Activated CD4-positive, CD25-positive, alpha-beta regulatory T cell treated with anti-CD3 and anti-CD28 coated beads, Interleukin-2, amount 50 U/mL, for 16 hours (primary cell): ENCODE measurements at places on chromosomes 11 and 22.

GRCh38 chr11:69351460-69351859 is 57.5 kb downstream of the MYEOV start:
- DNase-seq: no peak

GRCh38 chr11:9651481-9651880 is 12.4 kb upstream of the SWAP70 start:
- no peak for DNase-seq

DNA sequence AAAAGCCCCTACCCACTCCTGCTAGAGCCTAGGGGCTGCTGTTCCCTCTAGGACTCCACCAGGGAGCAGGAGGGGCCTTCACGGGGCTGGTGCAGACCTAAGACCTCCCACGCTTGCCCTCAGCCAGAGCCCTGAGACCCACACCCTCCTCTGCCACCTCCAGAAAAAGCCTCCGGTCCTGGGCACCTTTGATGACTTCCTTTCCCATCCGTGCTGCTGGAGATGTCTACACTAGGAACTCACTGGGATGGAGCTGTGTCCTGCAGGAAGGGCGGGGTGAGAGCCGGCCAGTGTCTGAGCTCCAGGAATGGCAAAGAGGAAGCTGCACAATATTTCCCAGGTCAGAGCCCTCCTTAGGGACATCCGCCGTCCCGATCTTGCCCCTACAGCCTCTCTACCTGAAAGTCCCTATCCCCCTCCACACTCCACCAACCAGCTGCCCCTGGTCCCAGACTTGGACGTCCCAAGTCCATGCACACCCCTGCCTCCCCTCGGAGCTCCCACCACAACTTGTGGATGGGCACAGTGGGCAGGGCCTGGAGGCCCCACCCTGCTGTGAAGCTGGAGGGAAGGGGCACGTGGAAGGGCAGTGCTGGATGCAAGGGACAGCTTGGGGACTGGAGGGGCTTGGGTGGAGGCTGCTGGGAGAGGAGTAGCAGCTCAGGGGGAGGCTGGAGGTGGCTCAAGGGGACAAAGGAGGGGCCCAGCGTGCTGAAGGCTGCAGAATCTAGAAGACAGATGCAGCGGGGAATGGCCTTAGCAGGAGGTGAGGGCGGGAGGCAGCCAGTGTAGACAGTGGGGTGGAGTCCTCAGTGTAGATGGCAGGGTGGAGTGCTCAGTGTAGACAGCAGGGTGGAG is 13.5 kb upstream of the LRP5 start:
- no peak for DNase-seq

DNA sequence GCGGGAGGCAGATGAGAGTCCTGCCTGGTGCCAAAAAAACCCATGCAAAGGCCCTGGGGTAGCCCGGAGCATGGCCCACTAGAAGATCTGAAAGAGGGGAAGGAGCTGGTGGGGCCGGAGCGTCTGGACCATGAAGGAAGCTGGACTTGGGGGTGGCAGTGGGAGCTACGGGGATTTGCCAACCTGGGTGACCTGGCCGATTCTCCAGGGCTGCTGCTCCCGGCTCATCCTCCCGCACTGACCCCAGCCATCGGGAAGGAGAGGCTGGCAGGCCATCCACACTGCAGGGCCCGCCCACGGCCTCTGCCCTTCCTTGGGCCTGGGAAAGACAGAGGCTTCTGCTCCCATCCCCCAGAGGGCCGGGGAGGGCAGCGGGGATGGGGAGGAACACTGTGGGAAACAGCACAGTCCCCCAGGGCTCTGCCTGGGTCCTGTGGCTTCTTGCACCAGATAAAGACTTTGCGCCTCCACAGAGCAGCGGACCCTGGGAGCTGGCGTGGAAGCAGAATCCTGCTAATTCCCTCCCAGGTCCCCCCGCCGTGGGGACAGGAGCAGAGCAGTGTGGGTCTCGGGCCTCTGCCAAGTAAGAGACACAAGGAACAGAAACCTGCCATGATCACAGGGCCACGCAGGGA is 87.1 kb upstream of the LINC01488 start:
- DNase-seq: no peak

- DNase-seq: no peak
Measured at GRCh38 chr11:64226507-64227051, 505 bp downstream of the NUDT22 start.

DNA sequence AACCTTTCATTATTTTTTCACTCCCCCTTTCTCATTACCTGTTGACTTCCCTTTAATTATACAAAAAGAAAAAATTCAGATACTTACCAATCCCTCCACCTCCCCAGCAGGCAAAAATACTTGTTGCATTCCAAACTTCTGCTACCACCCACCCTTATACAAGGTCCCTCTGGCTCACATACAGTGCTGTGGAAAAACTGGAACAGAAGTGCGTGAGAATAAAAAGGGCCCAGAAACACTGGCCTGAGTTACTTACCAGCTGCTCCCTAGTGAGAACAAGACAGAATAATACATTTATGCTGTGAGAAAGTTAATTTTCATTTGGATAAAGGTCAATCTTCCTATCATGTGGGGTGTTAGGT is 46.9 kb upstream of the RAPSN start:
- no peak for DNase-seq

GRCh38 chr11:66970807-66971442 is 4.2 kb upstream of the C11orf86 start:
- DNase-seq: no peak

GRCh38 chr22:40243891-40244290 is 66.2 kb downstream of the TNRC6B start:
- DNase-seq: no peak

GRCh38 chr11:67153971-67154370 is 34.9 kb downstream of the KDM2A start:
- DNase-seq: no peak

- DNase-seq: no peak
Measured at GRCh38 chr11:89181111-89181510, 3.4 kb downstream of the TYR start.

GRCh38 chr11:8709002-8709672 is 26.5 kb downstream of the RPL27A start:
- DNase-seq: no peak

DNA sequence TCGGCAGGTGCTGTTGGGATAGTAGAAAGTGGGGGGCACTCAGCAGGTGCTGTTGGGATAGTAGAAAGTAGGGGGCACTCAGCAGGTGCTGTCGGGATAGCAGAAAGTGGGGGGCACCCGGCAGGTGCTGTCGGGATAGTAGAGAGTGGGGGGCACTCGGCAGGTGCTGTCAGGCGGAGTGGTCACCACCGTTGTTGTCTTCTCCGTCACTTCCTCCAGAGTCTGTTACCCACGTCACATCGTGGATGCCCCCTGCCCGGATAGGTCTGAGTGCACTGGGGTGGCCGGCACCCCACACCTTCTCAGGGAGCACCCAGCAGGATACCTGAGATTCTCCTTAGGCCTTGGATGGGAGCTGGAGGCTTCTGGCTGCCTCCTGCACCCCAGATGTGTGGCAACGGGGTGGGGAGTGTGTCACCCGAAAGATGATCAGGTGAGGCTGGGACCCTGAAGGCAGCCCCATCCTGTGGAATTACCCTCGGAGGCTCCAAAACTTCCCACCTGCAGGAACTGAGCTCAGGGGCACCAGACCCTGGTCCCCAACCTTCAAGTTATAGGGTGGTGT is 24.1 kb upstream of the KRTAP5-7 start:
- no peak for DNase-seq

DNA sequence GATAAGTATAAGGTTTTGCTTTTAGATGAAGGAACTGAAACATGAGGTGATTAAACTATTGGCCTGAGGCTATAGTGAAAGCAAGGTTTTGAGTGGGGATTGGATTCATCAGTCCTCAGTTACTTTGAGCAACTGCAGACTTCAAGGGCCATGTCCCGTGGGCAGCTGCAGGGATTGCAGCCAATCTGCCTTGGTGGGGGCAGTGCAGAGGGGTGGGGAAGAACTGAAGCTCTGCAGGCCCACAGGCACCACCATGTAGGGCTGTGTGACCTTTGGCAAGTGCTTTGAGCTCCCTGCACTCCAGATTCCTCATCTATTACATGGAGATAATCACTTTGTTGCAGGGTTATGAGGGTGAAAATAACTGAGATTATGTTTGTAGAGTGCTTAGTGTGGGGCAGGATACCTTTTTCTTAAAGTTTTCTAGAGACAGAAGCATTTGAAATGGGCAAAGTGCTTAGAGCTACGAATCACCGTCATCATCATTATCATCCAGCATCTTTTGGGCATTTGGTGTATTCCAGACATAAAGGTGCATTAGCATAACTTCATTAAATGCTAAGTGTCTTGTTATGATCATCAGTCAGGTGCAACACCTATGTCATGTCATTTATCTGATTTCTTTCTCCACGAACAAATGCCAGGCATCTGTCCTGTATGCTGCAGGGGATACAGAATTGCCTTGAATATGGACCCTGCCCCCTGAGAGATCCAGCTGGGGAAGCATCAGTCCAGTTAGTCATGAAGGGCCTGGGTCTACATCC is 72.1 kb upstream of the TENM4 start:
- no peak for DNase-seq

DNA sequence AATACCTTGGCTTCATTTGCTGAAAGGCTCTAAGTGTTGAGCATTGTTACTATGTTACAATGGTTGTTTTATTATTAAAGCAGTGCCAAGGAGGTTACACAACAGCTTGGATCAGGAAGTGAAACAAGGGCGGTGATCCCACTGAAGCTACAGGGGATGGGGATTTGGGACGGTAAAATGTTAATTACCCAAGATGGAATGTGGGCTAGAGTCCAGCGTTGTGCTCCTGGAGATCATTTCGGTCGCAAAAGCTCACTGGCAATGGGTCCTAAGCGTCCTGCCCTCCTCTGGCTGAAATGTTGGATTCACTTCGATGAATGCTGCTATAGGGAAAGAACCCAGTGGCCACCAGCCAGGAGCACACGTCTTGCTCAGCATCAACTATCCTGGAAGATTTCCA is 48.3 kb downstream of the FAM83F start:
- DNase-seq: no peak

DNA sequence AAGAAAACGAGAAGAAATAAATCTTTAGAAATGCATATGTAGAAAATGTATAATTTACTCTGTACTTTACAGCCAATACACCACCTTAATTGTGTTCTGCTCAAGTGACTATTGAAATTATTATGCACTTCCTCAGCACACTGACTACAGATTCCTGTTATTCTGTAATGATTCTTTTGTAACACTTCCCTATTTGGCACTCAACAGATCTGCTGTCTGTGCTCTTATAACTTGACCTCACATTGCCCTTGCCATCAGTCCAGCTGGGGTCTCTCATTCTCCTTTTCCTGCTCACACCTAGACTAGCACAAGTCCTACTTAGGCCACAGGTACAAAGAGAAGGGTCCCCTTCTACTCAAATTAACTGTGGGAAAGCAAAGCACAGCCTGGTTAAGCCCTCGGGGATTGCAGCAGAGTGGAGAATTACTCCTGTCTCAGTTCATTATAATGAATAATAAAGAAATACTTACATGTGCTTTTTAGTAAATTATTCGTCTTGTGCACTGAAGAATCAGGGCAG is 860.4 kb downstream of the OPCML start:
- no peak for DNase-seq

GRCh38 chr11:1202776-1203504 is 19.9 kb upstream of the MUC5B start:
- DNase-seq: peak; percentile 23
